Left hindlimb (tissue), 1 donor: ENCODE measurements at places on chromosomes 13 and 19.

DNA sequence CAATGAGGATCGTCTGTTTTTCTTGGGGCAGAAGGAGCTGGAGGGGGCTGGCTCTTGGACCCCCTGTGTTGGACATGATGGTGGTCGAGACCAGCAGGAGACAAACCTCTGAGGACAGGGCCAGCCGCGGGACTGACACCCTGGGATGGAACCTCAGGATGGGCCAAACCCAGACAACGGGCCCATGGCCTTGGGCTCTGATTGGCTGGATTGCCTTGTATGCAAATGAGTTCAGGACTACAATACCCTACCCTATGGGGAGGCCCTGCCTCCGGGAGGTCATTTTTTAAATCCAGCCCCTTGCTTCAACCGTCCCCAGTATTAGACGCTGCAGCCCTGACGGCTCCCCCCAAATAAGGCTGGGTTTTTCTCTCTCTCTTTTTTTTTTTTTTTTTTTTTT is 22.0 kb downstream of the SLC5A5 start:
- DNase-seq: no peak

DNA sequence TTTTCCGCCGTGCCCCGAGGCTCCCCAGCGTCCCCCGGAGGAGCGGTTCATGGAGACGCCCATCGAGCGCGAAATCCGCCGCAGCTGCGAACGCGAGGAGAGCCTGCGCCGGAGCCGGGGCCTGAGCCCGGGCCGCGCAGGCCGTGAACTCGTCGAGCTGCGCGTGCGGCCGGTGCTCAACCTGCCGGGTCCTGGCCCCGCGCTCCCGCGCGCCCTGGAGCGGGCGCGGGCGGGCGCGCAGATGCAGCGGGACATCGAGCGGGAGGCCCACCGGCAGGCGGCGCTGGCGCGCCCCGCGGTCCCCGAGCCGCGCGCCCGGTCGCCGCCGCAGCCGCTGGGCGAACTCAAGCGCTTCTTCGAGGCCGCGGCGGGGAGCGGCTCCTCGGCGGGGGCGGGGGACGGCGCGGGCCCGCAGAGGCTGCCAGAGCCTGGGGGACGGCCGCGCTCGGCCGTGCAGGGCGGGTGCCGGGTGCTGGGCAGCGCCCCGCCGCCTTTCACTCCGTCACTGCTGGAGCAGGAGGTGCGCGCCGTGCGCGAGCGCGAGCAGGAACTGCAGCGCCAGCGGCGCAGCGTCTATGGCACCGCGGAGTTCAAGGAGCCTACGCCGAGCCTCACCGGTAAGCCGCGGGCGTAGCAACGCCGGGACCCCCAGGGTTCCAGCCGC is 807 bp downstream of the MISP3 start:
- DNase-seq: peak; percentile 81

- no peak for DNase-seq
Measured at GRCh38 chr13:30362869-30363268, 55.5 kb upstream of the KATNAL1 start.

GRCh38 chr19:10266706-10267105 is 4.2 kb upstream of the ICAM1 start:
- no peak for DNase-seq

- peak; percentile 3 for DNase-seq
Measured at GRCh38 chr13:113875429-113875815, 11.5 kb upstream of the GAS6 start.

GRCh38 chr13:95391362-95391761 is 90.1 kb upstream of the ABCC4 start:
- no peak for DNase-seq

DNA sequence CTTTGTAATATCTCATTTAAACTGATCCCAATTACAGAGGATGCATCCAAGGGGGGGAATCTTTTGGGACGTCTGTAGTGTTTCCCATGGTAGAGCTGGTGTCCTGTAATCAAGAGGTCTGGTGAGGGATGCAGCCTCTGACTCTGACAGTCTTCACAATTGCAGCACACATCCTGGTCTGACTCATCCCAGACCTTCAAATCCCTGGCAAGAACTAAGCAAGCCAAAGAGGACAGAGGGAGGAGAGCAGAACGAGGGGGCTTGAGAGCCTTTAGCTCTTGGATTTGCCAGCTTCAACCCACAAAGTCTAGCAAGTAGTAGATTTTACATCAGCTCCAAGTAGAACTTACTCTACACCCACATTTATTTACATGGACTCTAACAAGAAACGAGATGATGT is 17.3 kb upstream of the FCGBP start:
- no peak for DNase-seq

GRCh38 chr13:83201506-83201905 is 680.8 kb downstream of the SLITRK1 start:
- DNase-seq: no peak

DNA sequence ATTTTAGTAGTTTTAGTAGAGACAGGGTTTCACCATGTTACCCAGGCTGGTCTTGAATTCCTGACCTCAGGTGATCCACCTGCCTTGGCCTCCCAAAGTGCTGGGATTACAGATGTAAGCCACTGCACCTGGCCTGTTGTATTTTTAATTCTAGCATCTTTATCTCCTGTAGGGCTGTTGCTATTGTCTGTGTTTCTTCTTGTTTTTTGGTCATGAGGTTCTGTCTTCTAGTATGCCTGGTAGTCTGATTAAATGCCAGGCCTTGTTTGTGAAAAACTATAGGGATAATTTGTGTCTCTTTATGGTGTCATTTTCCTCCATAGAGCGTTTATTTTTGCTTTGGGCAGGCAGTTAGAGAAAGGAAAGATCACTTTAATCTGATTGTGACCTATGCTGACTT is 3.1 kb downstream of the ARHGEF18 start:
- DNase-seq: no peak

GRCh38 chr19:47854459-47854858 is 4.6 kb upstream of the TPRX2 start:
- no peak for DNase-seq

DNA sequence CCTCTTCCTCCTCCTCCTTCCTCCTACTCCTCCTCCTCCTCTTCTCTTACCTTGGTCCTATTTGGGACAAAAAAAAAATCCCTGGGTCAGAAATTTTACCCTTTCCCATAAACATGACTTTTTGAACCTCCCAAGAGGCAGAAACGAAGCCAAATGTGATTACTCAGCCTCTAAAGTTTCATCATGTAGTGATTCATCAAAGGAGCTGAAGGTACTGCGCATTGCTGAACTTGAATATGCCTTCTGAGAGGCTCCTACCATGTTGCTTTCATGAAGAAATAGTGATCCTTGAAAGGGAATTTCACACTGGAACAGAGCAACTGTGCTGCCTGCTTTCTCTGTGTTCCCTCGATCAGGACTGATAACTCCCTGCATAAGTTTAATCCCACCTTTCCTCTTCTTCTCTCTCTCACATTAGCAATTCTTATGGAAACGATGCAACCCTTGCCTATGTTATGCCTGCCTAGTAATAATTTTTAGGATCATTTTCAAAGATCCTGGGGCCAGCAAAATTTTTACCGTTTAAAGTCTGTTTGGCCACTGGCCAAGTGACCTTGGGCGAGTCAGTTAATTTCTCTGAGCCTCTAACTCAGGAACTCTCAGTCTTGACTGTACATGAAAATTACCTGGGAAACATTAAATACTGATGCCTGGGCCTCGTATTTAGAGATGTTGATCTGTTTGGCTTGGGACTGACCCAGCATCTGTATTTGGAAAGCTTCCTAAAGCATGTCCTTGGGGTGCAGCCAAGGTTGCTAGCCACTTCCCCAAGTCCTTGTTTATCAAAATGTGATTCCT is 149.5 kb downstream of the DCT start:
- DNase-seq: no peak

- no peak for DNase-seq
Measured at GRCh38 chr13:106499896-106500295, 35.6 kb downstream of the EFNB2 start.

GRCh38 chr19:55383279-55384130 is 587 bp downstream of the TMEM238 start:
- DNase-seq: peak; percentile 60

DNA sequence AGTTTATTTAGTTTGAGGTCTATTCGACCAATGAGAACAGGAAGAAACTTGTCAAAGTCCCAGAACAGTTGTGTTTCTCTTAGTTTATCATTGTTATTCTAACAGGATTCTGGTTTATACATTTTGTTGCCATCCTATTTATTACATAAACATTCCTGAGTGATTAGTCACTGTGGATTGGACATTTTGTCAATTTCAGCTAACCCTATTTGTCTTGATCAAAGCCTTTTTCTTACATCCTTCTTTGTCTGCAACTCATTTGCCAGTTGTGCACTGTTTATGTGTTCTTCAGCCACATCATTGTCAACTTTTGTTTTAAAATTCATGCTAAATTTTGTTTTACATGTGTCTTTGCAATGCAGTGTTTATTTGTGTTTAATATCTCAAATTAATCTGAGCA is 886.0 kb upstream of the SLC10A2 start:
- no peak for DNase-seq

DNA sequence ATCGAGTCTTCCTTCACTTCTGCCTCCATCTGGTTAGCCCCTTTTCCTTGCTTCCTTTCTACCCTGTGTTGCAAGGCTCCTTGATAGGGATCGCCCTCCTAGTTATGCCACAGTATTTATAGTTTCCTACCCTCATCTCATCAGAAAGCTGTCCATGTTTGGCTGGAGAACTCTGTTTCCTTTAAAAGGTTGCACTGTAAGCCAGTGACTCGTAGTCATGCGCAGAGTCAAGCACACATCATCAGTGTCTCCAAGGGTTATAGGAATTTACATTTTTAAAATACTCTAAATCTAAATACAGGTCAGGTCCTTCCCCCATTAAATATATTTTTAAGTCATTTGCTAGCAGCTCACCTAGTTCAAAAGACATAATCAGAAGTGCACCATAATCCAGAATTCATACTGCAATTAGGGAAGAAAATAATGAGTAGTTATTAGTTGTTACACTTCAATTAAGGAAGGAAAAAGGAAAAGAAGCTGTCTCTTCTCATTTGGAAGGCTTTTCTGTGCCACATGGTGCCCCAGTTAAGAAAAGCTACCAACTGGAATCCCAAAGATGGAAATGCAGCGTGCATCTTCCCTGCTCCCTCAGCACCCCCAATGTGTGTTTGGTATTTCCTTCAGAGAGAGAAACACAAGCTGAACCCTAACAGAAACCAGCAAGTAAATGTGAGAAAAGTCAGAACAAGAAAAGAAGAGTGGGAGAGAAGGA is 81.0 kb downstream of the GPR12 start:
- no peak for DNase-seq
